ENCODE measurements at places on chromosomes 2 and 18.
A peak's percentile ranks its signal among the peaks of the same experiment; 100 is the strongest.

DNA sequence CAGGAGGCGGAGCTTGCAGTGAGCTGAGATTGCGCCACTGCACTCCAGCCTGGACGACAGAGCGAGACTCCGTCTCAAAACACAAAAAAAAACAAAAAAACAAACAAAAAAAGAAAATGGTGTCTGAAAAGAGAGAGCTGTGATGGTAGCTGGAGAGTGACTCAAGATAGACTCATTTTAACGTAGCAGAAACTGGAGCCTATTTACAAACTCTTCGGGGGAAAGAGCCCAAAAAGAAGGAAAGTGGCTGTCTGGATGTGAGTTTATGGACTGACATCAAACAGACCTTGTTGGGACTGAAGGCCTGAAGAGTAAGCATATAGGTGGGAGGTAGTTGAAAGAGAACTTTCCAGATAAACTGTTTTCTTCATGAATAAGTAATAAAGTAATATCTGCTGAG, 51.8 kb downstream of the LIMS1 start:
- no peak for DNase-seq

GRCh38 chr2:168158586-168158985, 88.8 kb downstream of the STK39 start:
- DNase-seq = no peak

GRCh38 chr2:23556929-23557328, 171.9 kb downstream of the KLHL29 start:
- DNase-seq = no peak

DNA sequence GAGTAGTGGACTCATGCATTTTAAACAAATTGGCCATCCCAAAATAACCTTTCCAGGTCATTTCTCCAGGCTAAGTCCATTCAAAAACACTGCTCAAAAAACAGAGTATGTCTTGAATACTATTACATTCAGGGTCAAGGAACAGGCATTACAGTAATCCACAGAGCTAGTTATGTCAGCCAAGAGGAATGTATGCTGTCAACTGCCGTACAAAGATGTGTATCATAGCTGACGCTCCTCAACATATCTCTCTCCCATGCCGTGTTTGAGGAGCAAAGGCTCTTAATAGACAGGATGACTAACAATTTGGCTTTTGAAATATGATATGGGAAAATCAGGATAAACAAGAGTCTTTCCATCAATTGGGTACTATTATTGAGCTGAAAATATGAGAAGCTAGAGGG, 68.8 kb upstream of the KCTD1 start:
- peak; percentile 16 for DNase-seq

- DNase-seq = peak; percentile 44
These were observed 368.5 kb downstream of the LRRTM1 start for GRCh38 chr2:79935771-79936657.

DNA sequence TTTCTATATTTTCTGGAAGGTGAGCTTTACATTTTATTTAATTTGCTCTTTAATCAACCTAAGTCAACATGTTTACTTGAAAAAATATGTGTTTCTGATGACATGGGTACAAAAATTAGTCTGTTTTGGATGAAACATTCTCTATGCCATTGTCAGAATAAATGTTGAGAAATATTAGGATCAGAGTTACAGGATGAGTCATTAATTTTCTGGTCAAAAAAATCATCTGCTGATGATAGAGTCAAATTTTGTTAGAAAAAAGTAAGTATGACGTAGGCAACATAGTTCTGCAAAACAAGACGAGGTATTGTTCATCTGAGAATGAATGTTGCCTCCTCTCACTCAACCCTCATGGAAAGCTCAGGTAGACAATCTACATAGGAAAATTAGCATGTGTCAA, 107.6 kb upstream of the CAVIN2 start:
- DNase-seq = no peak

DNA sequence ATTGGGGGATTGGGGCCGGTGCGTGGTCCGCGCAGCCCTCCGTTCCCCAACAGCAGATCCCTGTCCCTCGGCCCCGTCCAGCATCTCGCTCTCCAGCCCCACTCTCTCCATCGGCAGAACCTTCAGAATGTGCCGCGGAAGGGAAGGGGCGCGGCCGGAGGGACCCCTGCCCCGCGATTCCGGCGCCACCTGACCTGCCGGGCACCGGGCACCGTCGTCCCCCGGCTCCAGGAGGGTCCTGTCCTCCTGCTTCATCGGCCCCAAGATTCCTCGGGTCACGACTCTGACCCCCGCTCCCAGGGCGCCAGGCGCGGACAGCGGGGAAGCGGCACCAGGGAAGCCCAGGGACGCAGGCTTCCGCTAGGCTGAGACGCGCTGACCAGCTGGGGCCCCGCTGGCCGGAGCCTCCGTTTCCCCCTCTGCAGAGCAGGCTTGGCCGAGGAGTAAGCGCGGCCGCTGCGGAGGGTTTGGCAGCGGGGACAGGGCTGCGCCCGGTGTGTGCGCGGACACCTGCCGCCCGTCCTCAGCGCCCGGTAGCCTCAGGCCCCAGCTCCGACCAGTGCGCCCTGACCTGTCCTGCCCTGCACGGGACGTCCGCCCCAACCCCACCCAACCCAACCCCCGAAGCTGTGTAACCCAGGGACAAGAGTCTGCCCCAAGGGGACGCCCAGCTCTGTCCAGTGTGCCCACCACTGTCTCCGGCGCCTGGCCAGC, 16.8 kb upstream of the BOK start:
- no peak for DNase-seq

- no peak for DNase-seq
These were observed 832.0 kb upstream of the ZEB2 start for GRCh38 chr2:145351864-145352425.

- no peak for DNase-seq
These were observed 136.7 kb downstream of the ANTXR1 start for GRCh38 chr2:69149631-69150215.

- DNase-seq = no peak
These were observed 10.6 kb upstream of the PAX3 start for GRCh38 chr2:222309361-222309760.

DNA sequence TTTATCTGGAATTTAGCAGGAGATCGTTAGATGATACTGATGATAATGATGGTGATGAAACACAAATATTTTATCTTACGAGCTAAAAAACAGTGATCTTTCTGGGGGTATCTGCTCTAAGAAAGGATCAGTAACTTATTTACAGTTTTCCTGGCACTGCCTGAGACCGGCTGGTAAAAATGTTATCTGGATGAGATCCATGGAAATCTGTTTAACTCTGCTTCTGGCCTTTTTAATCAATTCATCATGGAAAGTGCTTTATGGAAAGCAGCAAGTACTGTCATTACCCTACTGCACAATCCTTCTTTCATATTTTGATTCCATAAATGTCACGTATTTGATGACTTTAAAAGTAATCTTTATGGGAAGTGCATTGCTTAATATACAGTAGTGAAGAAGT, 612.7 kb upstream of the GCFC2 start:
- no peak for DNase-seq

DNA sequence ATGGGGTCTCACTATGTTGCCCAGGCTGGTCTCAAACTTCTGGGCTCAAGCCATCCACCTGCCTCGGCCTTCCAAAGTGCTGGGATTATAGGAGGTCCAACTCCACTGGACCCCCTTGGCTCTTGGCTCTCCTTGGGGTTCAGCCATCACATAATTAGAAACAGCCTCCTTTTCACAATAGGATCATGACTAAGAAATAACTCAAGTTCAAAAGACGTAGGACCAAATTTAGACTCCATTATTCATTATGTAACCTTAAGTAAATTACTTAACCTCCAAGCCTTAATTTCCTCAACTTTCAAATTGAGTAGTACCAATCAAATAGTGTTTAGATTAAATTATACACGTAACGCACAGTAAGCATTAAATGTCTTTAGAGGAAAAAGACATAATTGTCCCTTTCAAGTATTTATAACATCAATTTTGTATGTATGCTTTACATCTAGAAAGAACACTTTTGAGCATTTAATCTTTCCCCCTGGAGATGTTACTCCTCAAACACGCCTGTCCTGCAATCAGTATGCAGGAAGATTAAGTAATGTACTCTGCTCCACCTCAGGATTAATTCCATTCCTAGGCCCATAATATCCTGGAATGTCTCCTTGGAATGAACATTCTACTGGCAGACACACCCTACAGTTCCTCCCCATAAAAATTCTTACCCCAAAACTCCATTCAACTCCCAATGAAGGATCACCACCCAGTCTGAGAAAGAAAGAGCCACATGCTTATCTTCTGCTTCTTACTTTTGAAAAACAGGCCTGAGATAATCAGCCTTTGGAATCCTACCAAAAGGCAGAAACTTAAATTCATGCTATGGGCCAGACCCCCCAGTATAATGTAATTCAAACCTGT, 49.1 kb downstream of the COBLL1 start:
- no peak for DNase-seq

- no peak for DNase-seq
These were observed 224.6 kb downstream of the ARL6IP6 start for GRCh38 chr2:152942940-152943440.
